Right lung (tissue), 10 donors: ENCODE measurements at places on chromosomes 11 and 22.

- DNase-seq: no peak
Measured at GRCh38 chr11:61542705-61543104, 34.2 kb downstream of the LRRC10B start.

GRCh38 chr11:72681226-72682153 lies 7.3 kb upstream of the PDE2A start:
- DNase-seq: no peak

GRCh38 chr11:67082071-67082791 lies 25.6 kb downstream of the RHOD start:
- DNase-seq: no peak

DNA sequence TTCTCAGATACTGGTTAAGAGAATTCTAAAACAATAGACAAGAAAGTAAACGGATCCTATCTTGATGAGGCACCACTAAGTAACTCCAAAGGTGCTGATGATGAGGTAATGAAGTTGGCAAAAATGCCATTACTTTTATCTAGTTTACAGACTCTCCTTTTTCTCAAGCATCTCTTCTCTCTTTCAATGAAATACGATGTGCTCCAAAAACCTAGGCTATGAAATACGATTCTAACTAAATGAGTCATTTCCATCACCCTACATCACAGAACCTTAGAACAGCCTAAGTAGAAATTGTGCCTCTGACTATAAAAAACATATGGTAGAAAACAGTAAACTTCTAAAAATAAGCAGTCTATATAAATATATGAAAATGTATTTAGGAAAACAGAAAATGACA lies 58.9 kb upstream of the ARHGAP32 start:
- DNase-seq: no peak

- DNase-seq: no peak
Measured at GRCh38 chr11:57793351-57794115, 31.9 kb downstream of the CTNND1 start.

DNA sequence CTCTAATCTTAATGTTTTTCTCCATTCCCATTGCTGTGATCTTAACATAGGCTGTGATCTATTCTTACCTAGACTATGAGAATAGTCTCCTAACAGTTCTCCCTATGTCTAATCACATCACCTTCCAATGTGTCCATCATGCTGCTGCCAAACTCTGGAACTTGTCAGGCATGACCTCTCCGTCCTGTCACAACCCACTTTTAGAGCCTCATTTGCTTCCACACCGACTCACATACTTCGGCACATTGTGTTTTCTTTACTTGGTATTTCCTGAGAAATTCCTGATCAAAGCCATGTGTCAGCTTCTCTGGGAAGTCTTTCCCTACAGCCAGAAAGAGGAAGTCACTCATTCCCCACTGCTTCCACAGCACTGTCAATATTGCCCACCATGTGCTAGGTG lies 40.5 kb upstream of the BIRC3 start:
- DNase-seq: no peak

GRCh38 chr11:17015627-17016126 lies 1.5 kb upstream of the PLEKHA7 start:
- DNase-seq: peak; percentile 82

- DNase-seq: no peak
Measured at GRCh38 chr22:24125941-24126340, 55.3 kb upstream of the SUSD2 start.

- no peak for DNase-seq
Measured at GRCh38 chr11:74770456-74770855, 21.8 kb downstream of the RNF169 start.

DNA sequence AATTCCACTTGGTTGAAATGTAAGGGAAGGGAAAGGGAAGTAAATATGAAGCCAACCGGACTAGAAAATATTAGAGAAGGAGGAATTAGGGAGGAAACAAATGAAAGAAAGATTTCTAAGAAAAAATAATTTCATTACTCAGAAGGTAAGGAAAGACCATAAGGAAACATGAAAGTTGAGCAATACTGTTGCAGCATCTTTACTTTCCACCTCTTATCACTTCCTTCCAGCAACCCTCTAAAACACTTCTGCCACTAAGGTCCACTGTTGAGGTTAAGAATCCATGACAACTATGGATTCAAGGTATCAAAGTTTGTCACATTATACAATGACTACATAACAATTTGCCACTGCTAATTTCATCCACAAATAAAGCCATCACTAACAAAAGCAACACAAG lies 308.6 kb downstream of the DLG2 start:
- no peak for DNase-seq

GRCh38 chr11:44246726-44247125 lies 63.2 kb downstream of the ALX4 start:
- peak; percentile 51 for DNase-seq

DNA sequence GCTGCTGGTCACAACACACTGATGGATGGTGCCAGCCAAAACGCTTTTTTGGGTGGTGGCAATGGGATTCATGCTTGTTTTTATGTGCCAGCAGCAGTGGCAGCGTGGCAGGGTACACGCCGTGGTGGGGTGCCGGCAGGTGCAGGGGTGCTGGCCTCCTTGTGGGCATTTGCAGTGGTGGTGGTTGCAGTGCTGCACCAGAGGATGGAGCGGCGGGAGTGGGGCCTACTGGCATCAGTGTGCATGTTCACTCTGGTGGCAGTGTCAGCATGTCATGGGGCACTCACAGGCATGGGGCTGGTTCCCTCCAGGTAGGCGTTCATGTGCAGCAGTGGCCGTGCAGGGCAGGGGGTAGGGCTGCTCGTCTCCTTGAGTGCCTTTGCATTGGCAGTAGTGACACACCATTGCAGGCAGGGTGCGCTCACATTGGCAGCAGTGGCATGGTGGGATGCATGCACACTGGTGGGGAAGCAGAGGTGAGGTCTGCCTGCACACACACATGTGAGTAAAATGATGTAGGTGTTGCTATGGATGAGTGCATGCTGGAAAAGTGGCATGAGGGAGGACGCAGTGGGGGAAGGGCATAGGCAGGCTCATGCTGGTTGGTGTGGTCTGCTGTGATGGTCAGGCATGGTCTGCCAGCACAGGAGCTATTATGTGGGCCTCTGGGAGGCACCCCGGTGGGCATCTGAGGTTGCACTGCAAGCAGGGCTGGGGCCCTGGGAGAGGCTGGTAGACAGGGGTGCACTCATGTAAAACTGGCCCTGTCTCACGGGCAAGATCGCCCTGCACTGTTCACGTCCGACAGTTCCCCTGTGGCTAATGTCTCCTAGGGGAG lies 29.9 kb downstream of the CCDC15 start:
- no peak for DNase-seq

GRCh38 chr11:57713835-57714234 lies 1.4 kb downstream of the TMX2 start:
- no peak for DNase-seq

DNA sequence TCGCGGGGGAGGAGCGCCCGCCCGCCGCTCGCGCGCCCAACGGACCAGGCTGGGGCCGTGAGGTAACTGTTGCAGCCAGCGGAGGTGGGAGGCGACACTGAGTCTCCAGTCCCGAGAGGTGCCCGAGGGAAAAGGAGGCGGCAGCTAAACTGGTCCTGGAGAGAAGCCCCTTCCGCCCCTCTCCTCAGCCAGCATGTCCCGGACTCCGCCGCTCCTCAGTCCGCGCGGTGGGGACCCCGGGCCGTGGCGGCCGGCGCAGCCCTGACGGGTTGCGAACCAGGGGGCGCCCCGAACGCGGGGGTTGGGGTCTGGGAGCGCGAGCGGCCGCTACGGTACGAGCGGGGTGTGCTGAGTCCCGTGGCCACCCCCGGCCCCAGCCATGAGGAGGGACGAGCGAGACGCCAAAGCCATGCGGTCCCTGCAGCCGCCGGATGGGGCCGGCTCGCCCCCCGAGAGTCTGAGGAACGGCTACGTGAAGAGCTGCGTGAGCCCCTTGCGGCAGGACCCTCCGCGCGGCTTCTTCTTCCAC lies at the start of gene PDE3B:
Gene PDE3B (plus strand): TSS at position 108 of the 529 bp plus-strand sequence. CDS start 272 bp downstream, at position 380.
- DNase-seq: peak; percentile 83

DNA sequence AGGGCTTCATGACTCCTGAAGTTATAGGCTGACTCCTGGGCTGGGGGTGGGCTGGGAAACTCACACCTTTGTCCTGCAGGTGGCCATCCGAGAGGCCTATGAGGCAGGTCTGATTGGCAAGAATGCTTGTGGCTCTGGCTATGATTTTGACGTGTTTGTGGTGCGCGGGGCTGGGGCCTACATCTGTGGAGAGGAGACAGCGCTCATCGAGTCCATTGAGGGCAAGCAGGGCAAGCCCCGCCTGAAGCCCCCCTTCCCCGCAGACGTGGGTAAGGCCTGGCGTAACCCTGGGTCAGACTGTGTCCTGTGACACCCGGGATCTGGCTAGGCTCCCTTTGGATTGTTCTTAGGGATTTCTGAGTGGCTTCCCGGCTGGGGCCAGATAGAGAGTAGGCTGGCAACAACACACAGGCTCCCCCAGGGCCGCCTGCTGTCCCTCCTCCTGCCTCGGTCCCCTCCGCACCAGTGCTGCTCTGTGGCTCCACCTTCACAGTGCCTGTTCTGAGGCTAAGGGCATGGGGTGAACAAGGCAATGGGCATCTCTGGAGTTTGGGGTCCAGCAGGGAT lies 3.6 kb downstream of the NDUFV1 start:
- DNase-seq: no peak

DNA sequence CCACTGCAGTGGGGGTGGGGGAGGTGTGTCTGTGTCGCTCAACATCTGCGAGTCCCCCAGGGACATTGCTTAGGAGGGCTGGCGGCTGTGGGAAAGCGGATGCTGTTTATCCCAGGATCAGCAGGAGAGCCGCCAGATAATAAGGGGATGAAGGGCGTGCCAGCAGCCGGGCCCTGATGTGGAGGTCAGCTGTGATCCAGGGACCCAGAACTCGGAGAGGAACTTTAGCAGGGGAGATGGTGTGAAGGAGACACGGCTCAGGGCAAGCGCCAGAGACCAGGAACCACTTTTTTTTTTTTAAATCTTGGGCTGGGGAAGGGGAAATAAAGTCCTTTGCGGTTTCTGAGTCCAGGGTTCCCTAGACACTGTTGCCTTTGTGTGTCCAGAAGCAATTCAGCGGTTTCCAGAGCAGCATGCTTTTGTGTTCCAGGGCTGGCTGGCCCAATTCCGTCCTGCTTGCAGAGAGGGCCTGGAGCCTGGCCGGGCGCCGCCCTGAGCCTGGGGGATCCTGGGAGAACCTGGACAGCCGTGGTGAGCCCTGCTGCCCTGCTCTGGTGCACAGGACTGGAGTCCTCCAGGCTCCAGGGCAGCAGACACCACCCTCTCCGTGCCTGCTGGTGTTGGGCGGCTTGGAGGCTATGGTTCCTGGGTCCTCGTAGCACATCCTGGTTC lies at the start of gene GRAMD4:
Gene GRAMD4 (plus strand): TSS at position 557 of the 672 bp plus-strand sequence. CDS start 6,414 bp downstream, outside the sequence.
- no peak for DNase-seq

GRCh38 chr22:20186183-20186870 lies 35.5 kb upstream of the CCDC188 start:
- no peak for DNase-seq

GRCh38 chr11:97354576-97354975 lies 964.8 kb downstream of the JRKL start:
- DNase-seq: no peak

DNA sequence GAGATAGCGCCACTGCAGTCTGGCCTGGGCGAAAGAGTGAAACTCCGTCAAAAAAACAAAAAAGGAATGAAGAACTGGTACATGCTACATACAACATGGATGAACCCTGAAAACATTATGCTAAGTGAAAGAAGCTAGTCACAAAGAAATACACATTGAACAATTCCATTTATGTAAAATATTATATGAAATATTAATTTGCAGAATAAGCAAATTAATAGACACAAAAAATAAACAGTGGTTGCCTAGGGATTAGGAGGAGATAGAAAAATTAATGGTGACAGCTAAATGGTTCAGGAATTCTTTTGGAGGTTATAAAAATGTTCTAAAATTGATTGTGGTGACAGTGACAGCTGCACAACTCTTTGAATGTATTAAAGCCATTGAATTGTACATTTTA lies 14.7 kb downstream of the PRDM10 start:
- DNase-seq: no peak

- no peak for DNase-seq
Measured at GRCh38 chr11:35372565-35373283, 46.6 kb downstream of the SLC1A2 start.

DNA sequence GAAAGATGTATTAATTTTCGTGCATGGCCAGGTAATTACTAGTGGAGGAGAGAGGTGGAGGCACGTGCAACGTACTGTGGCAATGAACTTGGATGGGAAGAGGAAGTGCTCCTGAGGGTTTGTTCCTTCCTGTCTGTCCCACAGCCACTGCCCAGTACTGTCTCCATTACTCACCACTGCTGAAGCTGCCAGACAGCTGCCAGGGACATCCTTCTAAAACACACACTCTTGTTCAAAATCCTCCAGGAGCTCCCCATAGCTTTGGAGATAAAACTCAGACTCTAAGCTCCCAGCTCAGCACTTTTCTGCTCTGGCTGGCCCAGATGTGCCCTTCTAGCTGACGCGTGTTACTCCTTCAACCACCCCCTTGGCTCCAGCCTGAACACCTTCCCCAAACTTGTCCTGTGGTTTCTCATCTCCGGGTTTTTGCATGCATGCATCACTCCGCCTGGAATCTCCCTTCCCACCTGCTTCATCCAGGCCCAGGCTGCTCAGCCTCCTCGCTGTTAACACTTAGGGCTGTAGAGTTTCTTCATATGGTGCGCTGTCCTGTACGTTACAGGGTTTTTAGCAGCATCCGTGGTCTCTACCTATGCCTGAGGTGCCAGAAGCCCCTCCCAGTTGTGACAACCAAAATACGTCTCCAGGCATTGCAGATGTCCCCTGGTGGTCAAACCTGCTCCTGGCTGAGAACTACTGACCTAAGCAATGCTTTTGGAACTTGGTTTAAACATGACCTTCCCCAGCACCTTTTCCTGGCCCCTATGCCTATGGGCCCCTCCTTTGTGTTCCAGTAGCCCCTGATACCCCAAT lies 69.5 kb downstream of the C11orf91 start:
- DNase-seq: no peak

DNA sequence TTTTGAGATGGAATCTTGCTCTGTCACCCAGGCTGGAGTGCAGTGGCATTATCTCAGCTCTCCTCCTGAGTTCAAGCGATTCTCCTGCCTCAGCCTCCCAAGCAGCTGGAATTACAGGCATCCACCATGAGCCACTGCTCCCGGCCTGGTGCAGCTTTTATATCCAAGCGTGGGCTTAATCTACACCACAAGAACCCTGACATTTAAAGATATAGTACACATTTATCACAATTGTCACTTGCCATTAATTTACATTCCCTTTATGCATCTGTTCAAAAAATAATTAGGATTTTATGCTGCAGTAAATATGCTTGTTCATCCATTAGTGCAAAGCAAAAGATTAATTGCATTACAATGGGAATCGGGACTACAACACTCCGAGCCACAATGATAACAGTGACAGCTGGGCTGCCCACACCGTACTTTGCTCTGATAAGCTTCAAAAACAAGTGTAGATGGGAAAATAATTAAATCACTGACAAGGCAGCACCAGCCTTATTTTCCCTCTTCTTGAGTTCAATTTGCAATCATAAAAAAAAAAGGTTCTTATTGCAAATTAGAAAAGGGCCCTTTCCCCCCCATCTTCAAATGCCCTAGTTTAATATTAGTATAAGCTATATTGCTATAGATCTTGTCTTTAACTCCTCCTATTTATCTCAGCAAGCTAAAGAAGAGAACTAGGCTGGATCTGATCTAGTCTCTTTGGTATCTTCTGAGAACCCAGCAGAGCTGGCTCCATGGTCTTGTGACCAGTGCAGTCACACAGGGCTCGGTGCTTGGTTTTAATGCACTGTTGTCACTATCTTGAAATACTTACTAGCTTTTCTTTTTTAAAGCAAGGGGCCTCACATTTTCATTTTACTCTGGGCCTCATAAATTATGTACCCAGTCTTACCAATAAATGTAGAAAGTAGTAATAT lies 206.2 kb upstream of the LRRC4C start:
- DNase-seq: no peak
